ENCODE measurements at places on chromosomes 2 and 18.

DNA sequence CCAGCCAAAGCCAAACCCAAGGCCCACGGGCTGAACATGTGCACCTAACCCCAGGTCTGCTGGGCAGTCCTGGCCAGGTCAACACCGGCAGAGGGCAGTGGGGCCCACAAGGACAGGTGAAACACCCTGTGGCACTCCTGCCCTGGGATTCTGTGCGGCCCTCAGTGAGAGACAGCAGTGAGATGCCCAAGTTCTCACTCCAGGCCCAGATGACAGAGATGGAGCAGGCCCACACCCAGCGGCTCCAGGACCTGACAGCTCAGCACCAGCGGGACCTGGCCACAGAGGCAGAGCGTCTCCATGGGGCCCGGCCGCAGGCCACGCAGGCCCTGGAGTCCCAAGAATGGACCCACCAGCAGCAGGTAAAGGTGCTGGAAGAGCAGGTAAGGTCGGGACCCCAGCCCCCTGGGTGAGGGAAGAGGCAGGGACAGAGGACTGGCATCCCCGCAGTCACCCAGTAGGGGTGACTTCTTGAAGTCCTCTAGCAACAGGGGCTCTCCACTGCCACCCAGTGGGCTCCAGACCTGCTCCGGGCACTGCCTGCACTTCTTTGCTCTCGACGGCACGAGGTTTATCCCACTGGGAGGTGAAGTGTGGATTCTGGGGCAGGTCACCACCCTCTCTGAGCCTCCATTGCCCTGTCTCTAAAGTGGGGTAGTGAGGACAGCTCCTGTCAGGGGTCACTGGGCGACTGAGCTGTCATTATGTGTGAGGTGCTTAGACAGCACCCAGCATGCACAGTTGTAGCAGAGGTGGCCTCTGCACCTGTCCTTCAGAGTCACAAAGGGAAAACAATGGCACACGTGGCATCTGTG, 8.8 kb upstream of the SNED1 start:
- DNase-seq, result no peak
- peaks cover 5% of the 10 kb centered on the region for H3K27me3 ChIP-seq
- no peaks in the 10 kb centered on the region for H3K36me3 ChIP-seq
- H3K4me3 ChIP-seq, result no peak overlapping the region

GRCh38 chr2:112137516-112138158, 548 bp upstream of the FBLN7 start:
- peak overlapping the region; percentile 72 for H3K4me3 ChIP-seq
- peaks cover 41% of the 10 kb centered on the region for H3K27me3 ChIP-seq
- DNase-seq, result no peak
- H3K4me1 ChIP-seq, result peaks cover 10% of the 10 kb centered on the region
- no peak overlapping the region for H3K27ac ChIP-seq

DNA sequence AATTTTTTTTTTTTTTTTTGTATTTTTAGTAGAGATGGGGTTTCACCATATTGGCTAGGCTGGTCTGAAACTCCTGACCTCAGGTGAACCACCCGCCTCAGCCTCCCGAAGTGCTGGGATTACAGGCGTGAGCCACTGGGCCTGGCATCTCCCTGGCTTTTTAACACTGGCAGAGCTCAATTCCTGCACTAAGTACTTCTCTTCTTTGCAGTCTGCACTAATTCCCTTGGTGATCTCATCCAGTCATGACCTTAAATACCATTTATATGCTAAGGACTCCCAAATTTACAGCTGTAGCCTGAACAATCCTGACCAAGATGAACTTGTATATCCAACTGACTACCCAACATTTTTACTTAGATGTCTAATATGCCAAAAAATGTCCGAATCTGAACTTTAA, 10.2 kb downstream of the PREPL start:
- H3K27ac ChIP-seq, result peak overlapping the region; percentile 45
- no peak overlapping the region for H3K4me3 ChIP-seq

GRCh38 chr2:172095905-172096625, 6.6 kb downstream of the DLX2 start:
- no peak for DNase-seq
- H3K27ac ChIP-seq, result no peak overlapping the region
- H3K4me3 ChIP-seq, result peak overlapping the region; percentile 62

DNA sequence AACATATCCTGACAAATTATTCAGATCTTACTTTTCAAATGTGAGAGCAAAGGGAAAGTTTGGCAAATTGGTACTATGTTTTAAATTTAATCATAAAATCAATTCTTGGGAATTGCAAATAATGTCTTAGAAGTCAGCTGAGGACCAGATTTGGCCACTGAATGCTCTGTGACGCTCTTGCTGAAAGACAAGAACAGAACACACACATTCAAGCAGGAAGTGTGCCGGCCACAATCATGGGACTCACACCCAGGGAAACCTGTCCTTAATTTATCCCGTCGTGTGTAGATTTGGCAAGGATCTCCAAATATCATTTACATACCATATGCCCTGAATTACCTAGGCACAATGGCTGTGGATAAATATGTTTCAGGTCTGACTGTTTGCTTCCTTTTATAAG, 253.1 kb downstream of the TCF4 start:
- H3K4me3 ChIP-seq, result peak overlapping the region; percentile 17
- peaks cover 85% of the 10 kb centered on the region for H3K4me1 ChIP-seq
- H3K27ac ChIP-seq, result peak overlapping the region; percentile 84
- peak; percentile 37 for DNase-seq

DNA sequence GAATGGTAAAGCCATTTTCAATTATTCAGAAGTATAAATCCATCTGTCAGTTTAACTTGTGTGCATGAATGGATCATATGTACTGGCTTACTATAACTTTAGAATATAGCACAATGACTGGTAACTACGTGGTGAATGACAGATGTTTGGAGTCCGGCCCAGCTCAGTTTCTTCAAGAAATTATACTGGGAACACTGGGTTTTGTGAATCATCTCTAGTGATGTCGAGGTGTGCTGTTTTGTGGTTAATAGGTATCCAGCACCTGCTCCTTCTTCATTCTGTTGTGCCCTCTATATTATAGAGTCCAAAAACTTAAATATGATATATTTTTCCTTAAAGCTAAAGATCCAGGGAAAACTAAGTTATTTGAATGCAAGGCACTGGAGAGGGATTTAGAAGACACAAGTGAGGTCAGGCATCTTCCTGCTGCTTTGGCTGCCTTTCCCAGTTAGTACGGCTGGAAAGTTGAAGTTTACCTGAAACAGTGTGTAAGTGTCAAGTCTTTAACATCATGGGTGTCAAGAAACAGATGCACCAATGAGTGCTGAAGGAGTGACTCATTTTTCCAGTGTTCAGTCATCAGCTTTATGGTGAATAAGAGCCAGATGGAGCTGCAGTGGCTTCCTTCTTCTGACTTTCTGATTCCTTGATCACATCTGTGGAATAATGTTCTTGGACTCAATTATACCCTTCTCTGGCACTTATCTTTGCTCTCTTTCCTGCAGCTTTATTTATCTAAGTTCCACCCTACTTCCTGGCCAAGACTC, 1079.5 kb upstream of the CELF4 start:
- H3K4me1 ChIP-seq, result no peaks in the 10 kb centered on the region
- no peak overlapping the region for H3K4me3 ChIP-seq
- H3K27me3 ChIP-seq, result no peaks in the 10 kb centered on the region
- no peak overlapping the region for H3K27ac ChIP-seq

DNA sequence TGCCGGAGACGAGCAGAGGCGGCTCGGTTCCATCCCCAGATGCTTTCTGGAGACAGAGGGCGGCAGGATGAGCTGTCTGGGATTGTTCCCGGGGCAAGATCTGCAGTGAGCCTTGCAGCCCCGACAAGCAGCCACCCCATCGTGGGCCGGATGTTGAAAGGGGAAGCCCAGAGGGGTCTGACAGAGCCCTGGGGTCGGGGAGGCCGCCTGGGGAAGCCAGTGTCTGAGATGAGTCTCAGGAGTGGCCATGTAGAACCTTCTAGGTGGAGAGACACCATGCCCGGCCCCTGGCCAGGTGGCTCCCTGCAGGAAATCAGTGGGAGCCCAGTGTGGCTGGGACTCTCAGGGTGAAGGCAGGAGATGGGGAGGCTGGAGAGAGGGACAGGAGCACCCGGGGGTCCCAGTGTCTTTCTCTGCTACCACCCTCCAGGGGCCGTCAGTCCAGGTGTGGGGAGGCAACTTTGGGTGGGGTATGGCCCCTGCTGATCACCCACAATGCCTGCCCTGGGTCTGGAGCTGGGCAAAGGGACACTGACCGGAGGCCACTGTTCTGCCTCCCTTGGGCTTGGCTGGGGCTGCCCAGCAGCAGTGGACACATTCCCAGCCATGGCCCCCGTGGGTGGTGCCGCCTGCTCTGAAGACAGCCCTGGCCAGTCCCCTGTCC, 128.3 kb upstream of the HS6ST1 start:
- H3K27ac ChIP-seq, result no peak overlapping the region
- H3K4me3 ChIP-seq, result no peak overlapping the region
- peaks cover 28% of the 10 kb centered on the region for H3K4me1 ChIP-seq
- no peaks in the 10 kb centered on the region for H3K27me3 ChIP-seq
- H3K36me3 ChIP-seq, result no peaks in the 10 kb centered on the region
- no peak for DNase-seq

GRCh38 chr2:168583710-168584521, 127.8 kb downstream of the CERS6 start:
- no peak for DNase-seq
- no peak overlapping the region for H3K4me3 ChIP-seq
- peak overlapping the region; percentile 64 for H3K27ac ChIP-seq
- H3K36me3 ChIP-seq, result no peaks in the 10 kb centered on the region
- H3K27me3 ChIP-seq, result no peaks in the 10 kb centered on the region

DNA sequence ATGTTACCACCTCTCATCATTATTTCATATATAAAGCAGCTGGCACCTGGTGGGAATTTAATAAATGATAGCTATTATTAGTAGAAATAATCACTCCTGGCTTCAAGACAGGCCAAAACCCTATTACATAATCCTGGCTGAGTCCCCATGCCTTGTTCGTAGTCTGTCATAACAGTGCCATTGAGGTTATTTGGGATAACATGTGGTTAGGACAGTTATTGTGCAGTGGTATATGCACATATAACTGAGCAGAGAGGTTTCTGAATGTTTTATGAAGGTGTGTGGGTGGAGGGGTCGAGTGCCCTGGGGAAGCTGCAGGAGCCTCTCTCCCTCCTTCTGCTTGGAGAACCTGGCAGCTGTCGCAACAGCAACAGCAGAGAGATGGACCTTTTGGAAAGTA, 162.4 kb upstream of the NABP1 start:
- H3K27me3 ChIP-seq, result no peaks in the 10 kb centered on the region
- H3K27ac ChIP-seq, result no peak overlapping the region
- no peaks in the 10 kb centered on the region for H3K36me3 ChIP-seq

- no peak overlapping the region for H3K27ac ChIP-seq
- no peaks in the 10 kb centered on the region for H3K36me3 ChIP-seq
- no peak for DNase-seq
- no peak overlapping the region for H3K4me3 ChIP-seq
These were observed 20.2 kb downstream of the EPHA4 start for GRCh38 chr2:221551864-221552263.

DNA sequence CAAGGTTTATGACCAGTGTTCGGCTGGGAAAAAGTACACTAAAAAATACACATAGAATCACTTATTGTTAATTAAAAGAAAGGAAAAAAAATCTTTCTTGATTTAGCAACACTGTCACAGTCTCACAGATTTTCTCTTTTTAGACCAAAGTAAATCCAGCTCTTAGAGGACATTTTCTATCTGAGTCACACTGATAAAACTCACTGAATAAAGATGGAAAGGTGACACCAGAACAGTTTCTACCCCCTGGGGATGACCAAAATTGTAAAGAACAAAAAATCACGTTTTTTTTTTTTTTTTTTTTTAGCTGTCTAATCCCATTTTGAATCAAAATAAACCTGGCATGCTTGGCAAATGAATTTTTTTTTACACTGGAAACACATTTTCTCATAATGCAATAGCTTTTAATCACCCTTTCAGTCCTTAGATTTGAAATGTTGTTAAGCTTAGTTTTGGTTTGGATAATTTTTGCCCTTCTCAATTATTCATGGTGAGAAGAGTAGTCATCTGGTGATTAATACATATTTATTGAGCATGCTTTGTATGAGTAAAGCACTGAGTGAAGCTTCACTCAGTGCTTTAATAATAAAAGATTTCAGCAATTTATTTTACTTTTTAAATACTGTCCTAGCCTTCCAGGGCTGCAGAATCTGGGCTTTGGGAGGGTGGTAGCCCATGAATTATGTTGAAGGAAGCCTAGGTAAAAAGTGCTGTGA, 886.3 kb downstream of the SLC4A3 start:
- no peaks in the 10 kb centered on the region for H3K36me3 ChIP-seq
- no peak overlapping the region for H3K27ac ChIP-seq
- H3K4me1 ChIP-seq, result peaks cover 3% of the 10 kb centered on the region
- DNase-seq, result no peak

GRCh38 chr2:157319795-157320194, 5.8 kb downstream of the ERMN start:
- H3K27ac ChIP-seq, result no peak overlapping the region
- no peak for DNase-seq
- no peaks in the 10 kb centered on the region for H3K4me1 ChIP-seq
- H3K4me3 ChIP-seq, result no peak overlapping the region
- H3K27me3 ChIP-seq, result no peaks in the 10 kb centered on the region

DNA sequence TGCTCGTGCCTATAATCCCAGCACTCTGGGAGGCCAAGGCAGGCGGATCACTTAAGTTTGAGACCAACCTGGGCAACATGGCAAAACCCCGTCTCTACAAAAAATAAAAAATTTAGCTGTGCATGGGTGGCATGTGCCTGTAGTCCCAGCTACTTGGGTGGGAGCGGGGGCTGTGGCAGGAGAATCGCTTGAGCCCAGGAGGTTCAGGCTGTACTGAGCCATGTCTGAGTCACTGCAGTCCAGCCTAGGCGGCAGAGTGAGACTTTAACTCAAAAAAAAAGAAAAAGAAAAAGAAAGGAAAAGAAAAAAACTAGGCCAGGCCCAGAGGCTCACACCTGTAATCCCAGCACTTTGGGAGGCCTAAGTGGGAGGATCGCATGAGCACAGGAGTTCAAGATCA, 30.8 kb downstream of the TWSG1 start:
- no peaks in the 10 kb centered on the region for H3K27me3 ChIP-seq
- peaks cover 22% of the 10 kb centered on the region for H3K36me3 ChIP-seq
- no peak overlapping the region for H3K4me3 ChIP-seq
- DNase-seq, result no peak

GRCh38 chr18:54777118-54777791, 51.0 kb upstream of the RAB27B start:
- no peaks in the 10 kb centered on the region for H3K4me1 ChIP-seq
- H3K4me3 ChIP-seq, result no peak overlapping the region
- DNase-seq, result no peak
- H3K27me3 ChIP-seq, result no peaks in the 10 kb centered on the region
- no peaks in the 10 kb centered on the region for H3K36me3 ChIP-seq
- H3K27ac ChIP-seq, result no peak overlapping the region

All from left ventricle myocardium inferior (tissue), 1 donor.